ENCODE measurements at places on chromosomes 1 and 21.

- peak; percentile 52 for DNase-seq
Observed at GRCh38 chr1:27940297-27940696, 5.5 kb downstream of the SMPDL3B start.

GRCh38 chr1:44326821-44327465 is 28.1 kb downstream of the ERI3 start:
- no peak for DNase-seq

- DNase-seq: no peak
Observed at GRCh38 chr1:183438060-183438459, 19.9 kb upstream of the NMNAT2 start.

- no peak for DNase-seq
Observed at GRCh38 chr1:223831755-223832636, 13.8 kb downstream of the TP53BP2 start.

DNA sequence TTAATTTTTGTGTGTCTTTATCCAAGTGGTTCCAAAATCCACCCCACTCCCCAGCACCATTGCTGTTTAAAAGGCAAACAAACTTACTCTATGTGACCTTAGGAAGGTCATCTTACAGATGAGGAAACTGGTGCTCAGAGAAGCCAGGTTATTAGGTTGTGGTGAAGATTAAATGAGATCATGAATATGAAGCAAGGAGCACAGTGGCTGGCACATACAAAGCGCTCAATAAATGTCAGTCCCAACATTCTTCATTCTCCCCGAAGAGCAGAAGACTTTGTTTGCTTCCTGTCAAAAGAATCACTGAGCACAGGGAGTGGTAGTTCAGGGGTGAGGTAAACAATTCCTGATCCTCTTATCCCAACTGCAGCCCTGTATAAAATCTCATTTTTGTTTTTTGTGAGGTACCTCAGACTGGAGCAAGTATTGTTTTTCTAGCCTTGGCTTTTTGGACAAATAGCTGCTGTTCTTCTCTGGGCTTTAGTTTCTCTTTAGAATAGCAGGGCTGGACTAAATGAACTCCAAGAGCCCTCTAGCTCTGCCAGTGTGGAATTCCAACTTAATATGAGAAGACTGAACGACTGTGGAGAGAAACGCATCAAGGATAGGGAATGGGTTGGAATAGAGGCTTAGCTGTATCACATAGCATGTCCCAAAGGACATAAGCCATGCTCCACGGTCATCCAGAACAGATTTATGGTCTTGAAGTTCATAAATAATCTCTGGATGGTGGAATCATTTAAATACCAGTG is 455.3 kb upstream of the USP24 start:
- no peak for DNase-seq

GRCh38 chr1:11237356-11237755 is 25.0 kb downstream of the MTOR start:
- DNase-seq: no peak

DNA sequence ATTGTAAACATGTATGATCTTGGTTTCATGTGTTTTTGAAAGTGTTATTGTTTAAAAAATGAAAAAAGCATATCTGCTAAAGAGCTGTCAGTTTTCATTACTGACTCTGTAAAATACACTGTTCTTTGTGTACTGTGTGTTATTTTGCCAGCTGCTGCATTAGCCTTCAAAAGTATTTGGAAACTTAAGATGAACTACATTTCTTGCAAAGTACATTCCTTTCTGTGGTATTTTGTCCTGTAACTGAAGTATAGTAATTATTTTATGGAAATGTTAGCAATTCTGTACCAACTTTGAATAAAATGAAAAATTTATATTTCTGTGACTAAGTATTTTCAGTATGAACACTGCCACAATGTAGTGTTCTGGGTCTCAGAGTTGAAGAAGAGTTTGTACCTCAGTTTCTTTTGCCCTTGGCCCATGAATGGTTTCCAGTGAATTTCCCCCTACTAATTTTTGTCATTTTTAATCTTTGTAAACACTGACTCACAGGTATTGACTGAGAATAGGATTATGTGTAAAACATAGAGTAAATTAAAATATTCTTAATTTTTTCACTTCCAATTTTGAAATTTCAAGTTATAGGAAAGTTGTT is 32.7 kb downstream of the MRPS6 start:
- no peak for DNase-seq

DNA sequence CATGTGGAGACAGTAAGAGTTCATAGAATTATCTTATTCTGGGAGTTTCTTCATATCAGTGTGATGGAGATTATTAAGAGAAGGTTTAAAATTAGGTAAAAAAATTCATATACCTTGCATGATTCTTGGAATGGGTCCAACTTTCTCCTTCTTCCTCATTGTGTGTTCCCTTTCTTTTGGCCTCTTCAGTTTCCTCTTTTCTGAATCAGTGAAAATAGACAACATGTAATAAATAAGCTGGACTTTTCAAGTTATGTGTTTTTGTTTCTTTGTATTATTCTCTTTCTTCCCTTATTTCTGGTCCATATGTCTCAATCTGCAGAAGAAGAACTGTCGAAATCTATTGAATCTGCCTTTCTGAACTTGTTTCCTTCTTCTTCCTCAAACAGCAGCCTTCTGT is 30.5 kb downstream of the C4BPA start:
- DNase-seq: no peak

GRCh38 chr1:192066202-192066601 is 92.1 kb upstream of the RGS18 start:
- DNase-seq: no peak

GRCh38 chr1:26799479-26800142 is 11.9 kb downstream of the PIGV start:
- DNase-seq: no peak

- DNase-seq: no peak
Observed at GRCh38 chr21:41438425-41439113, 12.5 kb downstream of the MX1 start.

DNA sequence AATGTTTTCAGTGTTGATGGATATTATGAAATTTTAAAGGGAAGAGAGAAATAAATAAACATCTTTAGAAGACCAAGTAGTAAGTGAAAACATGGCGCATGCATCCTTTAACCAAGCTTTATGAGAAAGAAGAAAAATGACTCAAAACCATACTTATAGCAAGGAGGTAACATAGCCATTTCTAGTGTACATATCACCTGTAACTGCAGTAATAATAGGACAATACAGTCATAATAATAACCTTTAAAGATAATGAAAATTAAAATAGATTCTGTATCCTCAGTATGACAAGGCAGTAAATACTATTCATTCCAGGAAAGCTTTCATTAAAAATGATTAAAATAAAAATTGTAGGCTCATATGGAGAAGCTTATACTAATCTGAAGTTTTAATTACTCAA is 141.2 kb downstream of the COL24A1 start:
- no peak for DNase-seq

GRCh38 chr1:234725177-234726132 is 115.5 kb upstream of the IRF2BP2 start:
- DNase-seq: no peak

DNA sequence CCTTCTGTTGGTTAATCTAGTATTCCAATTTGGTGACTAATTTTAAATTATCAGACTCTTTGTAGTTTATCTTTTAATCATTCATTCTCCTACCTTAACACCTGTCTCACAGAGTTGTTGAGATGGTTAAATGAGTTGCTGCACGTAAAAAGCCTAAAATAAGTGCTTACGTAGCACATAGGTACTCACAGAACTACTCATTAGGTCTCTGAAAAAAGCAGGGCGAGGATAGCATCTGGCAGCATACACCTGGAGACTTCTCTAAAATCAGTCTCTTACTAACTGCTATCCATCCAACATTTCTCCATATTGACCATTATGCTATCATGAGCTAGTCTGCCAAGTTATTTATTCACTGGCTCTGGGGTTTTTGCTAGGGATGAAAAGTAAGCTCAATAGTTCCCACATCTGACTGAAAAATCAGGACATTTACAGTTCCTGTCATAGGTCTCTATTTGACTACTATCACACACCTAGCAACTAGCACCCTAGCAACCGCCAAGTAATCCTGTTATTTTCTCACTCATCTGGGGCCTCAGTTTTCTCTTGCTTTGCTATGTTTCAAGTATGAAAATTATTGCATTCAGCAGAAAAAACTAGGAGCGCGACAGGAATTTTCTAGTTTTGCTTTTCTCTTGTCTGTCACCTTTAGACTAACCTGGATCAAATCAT is 11.2 kb downstream of the CSDE1 start:
- no peak for DNase-seq

DNA sequence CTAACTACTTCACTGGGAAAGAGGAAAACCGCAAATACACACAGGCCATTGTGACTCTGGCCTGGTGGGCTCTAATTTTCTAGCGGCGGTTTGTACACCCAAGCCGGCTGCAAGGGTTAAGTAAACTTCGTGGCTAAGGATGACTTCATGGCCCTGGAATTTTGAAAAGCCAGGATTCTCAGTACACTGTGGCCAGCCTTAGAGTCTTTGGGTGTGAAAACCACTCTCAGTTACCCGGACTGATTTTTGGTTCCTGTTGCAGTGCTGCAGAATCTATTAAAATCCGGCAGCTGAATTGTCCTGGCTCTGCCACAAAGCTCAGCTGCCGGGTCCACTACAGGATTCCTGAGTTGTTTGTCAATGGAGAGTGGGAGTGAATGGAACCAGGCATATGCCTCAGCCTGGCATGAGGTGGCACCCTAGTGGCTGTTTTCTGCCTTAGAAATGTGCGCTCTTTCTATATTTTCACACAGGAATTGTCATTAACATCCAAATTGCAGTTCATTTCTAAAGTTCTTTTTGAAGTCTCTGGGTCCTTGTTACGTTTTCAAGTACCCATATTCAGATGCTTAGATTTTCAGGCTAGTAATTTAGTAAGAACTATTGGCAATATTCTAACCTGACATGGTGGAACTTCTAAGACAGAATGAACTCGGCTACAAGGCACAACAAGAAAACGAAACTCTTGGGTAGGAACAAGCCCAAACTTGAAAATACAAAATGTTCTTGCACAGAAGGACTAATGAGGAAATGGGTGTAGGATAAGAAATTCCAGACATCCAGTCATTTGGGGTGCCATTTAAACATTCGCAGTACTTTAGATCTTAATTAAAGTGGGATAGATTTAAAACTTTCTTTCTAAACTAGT is 255.9 kb downstream of the NFIA start:
- DNase-seq: no peak

DNA sequence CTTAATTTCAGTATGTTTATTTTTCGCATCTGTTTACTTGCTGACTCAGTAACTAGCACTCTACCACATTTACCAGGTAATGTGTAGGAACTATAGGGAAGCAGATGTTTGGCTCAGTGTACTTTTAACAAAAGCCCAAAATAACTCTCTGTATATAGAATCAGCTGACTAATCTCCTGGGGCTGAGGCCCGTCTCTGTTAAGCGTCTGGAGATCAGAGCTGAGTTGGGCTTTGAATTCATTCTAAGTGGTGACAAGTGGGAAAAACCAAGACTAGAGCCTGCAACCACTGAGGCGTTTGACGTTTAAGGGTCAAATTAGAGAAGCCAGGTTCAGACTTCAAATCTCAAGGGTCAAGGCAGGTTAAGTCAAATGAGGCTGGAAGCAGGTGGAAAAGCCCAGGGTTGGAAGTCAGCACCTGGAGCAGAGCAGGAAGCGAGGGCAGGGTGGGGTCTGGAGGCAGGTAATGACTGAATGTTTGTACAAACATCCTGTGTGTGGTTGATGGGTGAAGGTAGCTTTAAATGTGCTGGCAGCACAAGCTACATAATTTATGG is 56.8 kb upstream of the LYST start:
- peak; percentile 18 for DNase-seq

GRCh38 chr1:240116831-240117769 is 25.4 kb downstream of the FMN2 start:
- no peak for DNase-seq
